Pulmonary artery endothelial cell (primary cell): ENCODE measurements at places on chromosomes 1 and 21. TPM values are rescaled to one million over a fixed set of nuclear protein-coding genes. Genes with fewer than 3 reads are reported as not detected.

The NMNAT2 gene
- total RNA-seq = 0.14 and 0.20 TPM in 2 replicates

The S100A2 gene
- 1.6 and 2.2 TPM in 2 replicates for total RNA-seq

GRCh38 chr1:50611675-50612074 is 188.4 kb upstream of the DMRTA2 start:
- DNase-seq = no peak

The VWA1 gene
- 1.6 and 1.7 TPM in 2 replicates for total RNA-seq

The C4BPA gene
- total RNA-seq = not detected in 2 replicates

The QSOX1 gene
- 121 and 139 TPM in 2 replicates for total RNA-seq

DNA sequence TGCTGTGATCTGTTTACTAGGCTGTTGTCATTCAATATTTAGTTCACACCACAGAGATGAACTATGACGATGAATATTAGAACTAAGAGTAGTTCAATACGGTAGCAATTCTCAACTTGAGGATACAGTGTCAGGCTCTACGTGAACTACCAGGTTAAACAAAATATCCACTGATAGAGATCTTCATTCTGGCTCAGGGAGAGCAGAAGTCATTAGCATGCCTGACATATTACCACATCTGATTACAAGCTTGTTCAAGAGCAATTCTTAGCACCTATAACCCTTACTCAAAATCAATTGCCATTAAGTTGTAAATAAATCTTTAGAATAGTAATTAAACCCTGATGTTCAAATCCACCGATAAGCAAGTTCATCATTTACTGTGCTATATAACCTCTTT is 207.2 kb downstream of the CHRM3 start:
- DNase-seq = no peak

DNA sequence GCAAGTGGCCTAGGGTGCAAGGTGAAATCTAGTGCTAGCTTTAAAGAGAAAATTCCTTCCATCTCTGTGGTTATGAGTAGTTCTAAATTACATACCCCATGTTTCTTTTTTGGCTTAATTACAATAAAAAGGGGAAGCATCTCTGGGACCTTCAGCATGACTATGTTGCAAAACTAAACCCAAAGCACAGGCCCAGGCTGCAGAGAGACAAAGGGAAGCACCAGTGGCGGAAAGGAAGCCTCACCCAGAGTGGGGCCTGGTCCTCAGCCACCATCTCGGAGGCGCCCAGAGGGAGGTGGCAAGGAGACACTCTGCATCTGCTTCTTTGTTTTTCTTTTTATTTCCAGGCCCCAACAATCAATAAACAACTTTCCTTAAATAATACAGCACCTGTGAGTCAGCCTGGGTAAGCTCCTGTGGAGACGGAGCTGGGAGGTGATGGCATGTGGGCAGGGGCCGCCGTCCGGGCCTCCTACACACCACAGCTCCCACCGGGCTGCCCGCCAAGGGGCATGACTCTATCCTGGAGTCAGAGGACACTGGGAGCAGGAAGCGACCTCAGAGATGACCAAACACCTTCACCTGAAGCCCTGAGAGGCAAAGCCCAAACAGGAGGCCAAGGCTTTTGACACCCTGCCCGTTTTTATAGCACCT is 21.7 kb downstream of the ITPKB start:
- no peak for DNase-seq

DNA sequence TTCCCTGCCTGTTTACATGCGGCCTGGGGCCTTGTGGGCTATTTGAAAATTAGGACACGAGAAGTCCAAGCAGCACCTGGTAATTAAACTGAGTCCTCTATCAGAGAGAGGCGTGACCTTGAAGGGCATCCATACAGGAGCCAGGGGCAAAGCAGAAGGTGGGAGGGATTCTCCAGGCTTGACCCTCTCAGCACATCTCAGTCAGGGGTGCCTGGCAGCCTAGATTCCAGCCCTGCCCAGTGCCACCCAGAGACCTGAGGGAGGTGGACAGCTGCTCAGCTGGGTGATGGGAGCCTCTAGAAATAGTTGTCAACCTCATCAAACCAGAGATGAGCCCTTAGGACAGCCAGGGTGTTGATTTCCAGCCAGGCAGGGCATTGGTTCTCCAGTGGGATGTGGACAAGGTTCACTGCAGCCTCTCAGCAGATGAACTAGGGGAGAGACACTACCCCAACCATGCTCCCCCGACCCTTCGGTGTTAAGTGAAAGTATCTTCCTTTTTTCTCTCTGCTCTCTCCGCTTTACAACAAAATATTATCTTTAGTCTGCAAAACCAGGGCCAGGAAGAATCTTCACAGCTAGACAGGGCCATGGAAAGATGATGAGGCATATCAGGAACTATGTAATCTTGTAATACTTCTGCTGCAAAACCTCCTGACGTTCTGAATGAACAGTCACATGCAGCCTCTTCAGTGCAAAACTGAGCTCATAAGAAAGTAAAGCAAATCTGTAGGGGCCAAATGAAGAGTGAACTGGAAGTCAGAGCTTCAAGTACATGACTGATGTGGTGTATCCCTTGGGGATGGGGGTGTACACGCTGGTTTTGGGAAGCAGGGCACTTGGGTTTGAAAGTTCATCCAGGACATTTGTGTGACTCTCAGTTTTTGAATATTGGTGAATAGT is 35.9 kb upstream of the ATP5PO start:
- DNase-seq = no peak

The PCP4L1 gene
- not detected in 2 replicates for total RNA-seq

DNA sequence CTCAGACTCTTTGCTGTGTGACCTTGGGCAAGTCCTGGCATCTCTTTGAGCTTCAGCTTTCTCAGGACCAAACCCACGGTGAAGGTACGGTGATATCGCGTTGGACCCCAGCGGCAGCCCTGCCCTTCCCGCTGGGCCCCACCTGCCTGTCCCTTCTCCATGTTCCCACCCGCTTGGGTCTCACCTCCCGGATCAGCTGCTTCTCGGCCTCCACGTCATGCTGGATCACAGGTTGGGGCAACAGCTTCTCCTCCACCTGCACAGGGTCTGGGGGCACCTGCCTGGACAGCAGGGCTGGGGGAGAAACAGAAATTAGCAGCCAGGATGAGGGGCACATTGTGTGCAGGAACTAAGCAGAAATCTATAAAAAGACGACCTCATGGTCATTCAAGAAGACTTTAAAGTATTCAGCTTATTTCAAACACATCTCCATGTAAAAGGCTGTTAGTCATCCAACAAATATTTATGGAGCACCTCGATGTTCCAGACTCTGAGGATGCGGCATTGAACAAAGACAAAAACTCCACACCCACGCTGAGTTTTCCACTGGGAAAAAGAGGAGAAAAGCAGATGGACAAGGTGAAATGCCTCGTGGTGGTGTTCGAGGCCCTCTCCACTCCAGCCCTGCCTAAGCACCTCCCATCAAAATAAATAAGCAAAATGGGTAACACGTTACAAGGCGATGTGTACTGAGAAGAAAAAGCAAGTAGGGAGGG is 19.5 kb downstream of the KIF17 start:
- no peak for DNase-seq

DNA sequence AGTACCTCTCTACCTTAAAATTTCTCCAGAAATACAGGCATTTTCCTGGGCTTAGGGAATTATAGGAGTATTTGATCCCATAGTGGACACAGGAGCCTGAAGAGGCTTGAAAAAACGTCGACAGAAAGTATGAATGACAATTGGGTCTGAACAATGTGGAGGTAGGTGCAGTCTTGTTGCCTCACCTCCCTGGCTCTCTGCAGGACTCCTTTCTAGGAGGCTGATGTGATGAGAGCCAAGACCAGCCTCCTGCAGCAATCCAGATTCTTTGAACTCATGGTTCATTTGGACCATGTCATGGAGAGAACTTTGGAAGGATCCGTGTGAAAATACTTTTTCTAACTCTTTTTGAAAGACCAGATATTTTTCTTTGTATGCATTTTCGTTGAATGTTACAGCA is 50.5 kb upstream of the MTF2 start:
- no peak for DNase-seq

GRCh38 chr1:212944229-212944901 is 6.0 kb upstream of the VASH2 start:
- DNase-seq = no peak

DNA sequence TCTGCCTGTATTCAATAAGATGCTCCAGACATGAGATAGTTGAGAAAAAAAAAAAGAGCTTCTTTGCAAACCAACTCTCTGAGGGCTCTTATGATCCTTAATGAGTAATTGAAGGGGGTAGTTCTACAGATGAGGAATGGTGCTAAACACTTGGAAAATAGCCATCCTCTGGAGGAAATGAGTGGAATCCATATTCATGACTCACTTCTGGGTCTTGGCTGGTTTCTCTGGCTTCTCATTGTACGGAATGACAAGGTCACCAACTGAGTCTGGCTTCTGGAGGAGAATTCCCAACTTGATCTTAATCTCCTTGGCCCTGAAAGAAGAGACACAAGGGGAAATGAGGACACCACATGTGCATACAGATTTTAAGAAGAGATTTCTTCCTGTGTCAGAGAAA is 34.7 kb downstream of the RGS5 start:
- peak; percentile 94 for DNase-seq

GRCh38 chr1:154325583-154326545 is 539 bp downstream of the ATP8B2 start:
- DNase-seq = peak; percentile 48

GRCh38 chr1:43072314-43072713 is 99.8 kb downstream of the EBNA1BP2 start:
- DNase-seq = no peak

- DNase-seq = no peak
These were observed 274.3 kb downstream of the USP25 start for GRCh38 chr21:16004086-16004485.

The ADORA1 gene
- not detected in 2 replicates for total RNA-seq

The OR6N1 gene
- not detected in 2 replicates for total RNA-seq

GRCh38 chr1:156510709-156511108 is 10.1 kb upstream of the MEF2D start:
- DNase-seq = no peak

DNA sequence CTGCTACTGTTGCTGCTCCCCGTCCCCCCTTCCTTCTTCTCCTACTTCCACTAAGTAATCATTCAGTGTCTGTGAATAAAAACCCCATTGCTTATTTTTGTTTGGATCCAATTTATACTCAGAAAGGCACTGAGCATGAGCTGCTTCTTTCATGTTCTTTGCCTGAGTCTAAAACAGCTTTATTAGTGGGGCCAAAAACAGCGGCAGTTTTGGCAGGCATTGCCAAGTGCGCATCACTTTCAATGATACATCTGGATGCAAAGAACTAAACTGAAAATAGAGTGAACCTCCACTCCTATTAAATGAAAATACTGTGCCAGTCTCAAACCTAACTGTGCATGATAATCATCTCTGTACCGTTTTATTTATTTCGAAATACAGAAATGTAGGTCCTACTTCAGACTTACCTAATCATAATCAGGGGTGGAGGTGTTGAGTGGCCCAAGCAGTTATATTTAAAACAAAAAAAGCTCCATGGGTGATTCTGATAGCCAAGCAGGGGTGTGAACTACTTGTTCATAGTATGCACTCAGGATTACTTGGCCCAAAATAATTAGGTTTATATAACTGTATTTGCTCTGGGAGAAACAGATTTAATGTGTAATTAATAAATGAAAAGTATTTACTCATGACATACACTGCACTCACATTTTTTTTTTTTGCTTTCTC is 48.4 kb downstream of the NEK7 start:
- DNase-seq = no peak

- DNase-seq = no peak
These were observed 31.0 kb downstream of the DDX20 start for GRCh38 chr1:111786669-111787207.

GRCh38 chr1:245589316-245589715 is 434.5 kb downstream of the KIF26B start:
- DNase-seq = no peak

GRCh38 chr1:225423518-225423855 is 4.4 kb downstream of the LBR start:
- no peak for DNase-seq

The ST6GALNAC5 gene
- total RNA-seq = not detected in 2 replicates

GRCh38 chr1:244060117-244060516 is 9.0 kb downstream of the ZBTB18 start:
- DNase-seq = no peak

DNA sequence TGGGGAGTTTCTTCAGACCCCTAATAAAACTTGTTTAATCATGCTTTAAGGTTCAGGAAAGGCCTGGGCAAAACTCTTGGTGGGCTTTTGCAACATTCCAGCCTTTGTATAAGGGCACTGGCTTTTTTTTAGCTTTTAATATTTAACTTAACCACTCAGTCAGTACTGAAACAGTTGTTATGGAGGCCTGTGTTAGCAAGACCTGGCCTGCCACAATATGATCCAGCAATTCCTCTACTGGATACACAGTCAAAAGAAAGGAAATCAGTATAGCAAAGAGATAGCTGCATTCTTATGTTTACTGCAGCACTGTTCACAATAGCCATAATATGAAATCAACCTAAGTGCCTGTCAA is 75.1 kb upstream of the COG2 start:
- no peak for DNase-seq

The ACTL8 gene
- total RNA-seq = not detected in 2 replicates

The STIL gene
- 8.4 and 15.8 TPM in 2 replicates for total RNA-seq

The EDN2 gene
- total RNA-seq = not detected in 2 replicates

The RHBG gene
- total RNA-seq = not detected in 2 replicates

The C1orf87 gene
- not detected in 2 replicates for total RNA-seq

The EVA1C gene
- total RNA-seq = 23.6 and 36.3 TPM in 2 replicates

DNA sequence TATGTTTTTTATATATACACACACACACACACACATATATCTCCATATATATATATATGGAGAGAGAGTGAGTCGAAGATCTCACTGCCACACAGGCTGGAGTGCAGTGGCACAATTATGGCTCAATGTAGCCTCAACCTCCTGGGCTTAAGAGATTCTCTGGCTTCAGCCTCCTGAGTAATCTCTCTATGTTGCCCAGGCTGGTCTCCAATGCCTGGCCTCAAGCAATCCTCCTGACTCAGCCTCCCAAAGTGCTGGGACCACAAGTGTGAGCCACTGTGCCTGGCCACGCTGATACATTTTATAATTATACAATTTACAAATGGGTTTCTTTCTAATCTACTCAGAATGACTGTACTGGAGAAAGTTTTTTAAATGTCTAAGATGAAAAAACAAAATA is 664.2 kb downstream of the PTPRC start:
- DNase-seq = no peak

The C1orf198 gene
- total RNA-seq = 13.8 and 15.2 TPM in 2 replicates

The MFAP2 gene
- total RNA-seq = 12.6 and 13.7 TPM in 2 replicates

DNA sequence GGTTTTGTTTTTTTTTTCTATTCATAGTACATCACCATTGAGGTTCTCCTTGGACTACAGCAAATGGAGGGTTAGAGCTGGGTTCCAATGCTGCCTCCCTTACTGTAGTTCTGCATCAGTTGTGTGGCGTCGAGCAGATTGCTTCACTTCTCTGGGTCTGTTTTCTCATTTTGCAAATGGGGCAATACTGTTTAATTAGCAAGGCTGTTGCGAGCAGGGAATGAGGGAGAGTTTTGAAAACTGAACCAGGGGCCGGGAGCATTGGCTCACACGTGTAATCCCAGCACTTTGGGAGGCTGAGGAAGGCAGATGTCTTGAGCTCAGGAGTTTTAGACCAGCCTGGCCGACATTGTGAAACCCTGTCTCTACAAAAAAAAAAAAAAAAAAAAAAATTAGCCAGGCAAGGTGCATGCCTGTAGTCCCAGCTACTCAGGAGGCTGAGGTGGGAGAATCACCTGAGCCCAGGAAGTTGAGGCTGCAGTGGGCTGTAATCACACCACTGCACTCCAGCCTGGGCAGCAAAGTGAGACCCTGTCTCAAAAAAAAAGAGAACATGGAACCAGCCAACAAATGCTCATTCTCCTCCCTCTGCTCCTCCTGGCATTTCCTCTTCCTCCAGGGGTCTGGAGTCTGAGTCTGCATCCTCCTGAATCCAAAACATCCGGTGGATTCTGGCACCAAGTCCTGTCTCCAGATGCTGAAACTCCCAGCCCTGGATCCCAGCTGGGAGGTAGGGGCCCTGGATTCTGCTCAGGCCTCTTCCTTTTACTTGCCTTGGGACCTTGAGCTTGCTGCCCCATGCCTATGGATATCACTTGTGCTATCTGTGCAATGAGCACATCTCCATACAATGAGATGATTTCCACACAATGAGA is 3.7 kb upstream of the PLOD1 start:
- peak; percentile 82 for DNase-seq

The KIRREL1 gene
- total RNA-seq = 35.9 and 42.8 TPM in 2 replicates
